Body of pancreas (tissue), 4 donors: ENCODE measurements at places on chromosomes 7 and 10.

GRCh38 chr7:45564485-45564884, 9.7 kb upstream of the ADCY1 start:
- no peak for DNase-seq

DNA sequence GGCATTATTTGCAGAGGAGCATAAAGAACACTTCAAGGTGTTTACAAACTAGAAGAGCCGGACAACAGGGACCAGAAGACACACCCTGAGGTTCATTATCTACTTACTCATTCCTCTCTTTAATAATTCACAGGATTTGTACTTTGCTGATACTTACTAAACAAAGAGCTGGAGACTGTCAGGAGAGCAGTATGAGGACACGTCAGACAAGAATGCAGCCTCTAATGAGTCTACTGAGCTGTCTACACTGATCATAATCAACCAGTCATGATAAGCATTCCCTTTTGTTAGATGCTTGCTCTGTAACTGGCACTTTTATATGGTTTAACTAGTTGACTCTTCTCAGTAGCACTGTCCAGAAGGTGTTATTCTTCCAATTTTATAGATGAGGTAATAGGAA, 243.3 kb upstream of the CDC14C start:
- DNase-seq = no peak

DNA sequence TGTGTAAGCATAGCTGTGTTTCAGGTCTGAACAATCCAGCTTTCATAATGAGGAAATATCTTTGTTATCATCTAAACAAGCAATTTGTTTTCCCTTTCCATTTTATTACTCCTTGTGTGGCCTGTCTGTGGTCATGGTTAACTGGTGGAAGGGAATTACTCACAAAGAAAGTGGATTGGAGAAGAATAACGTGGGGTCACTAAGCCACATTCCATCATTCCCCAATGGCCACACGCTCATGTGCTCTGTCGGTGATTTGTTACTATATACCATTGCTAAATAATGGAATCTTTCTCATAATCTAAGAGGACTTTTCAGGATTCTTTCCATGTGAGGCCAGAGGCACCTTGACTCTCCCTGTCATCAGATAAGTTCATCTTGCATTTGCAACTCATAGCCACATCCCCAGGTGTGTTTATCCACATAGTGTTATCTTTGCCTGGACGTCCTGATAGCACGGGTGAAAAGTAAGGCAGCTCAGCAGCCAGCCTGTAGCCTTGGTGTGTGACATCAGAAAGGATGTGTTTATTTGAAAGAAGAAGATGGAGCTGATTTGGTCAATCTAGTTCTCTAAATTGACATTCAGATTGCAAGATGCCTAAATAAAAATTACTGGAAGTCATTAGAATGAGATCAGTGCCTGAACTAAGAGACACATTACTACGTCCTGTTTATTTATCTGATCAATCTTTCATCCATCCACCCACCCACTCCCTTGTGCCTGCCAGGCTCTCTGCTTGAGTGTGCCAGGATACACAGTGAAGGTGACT, 128.9 kb downstream of the CELF2 start:
- no peak for DNase-seq

- DNase-seq = no peak
Measured at GRCh38 chr7:81869670-81870069, 99.8 kb upstream of the HGF start.

- no peak for DNase-seq
Measured at GRCh38 chr7:77416621-77417371, 647 bp upstream of the GSAP start.

GRCh38 chr7:115724400-115725056, 306.0 kb downstream of the TFEC start:
- no peak for DNase-seq

GRCh38 chr7:124550036-124550435, 215.6 kb downstream of the GPR37 start:
- no peak for DNase-seq

- peak; percentile 15 for DNase-seq
Measured at GRCh38 chr7:84194484-84195271, at the start of gene SEMA3A. TSS of gene SEMA3A (minus strand) at chr7:84194789. CDS start at chr7:84194586, 203 bp downstream.

DNA sequence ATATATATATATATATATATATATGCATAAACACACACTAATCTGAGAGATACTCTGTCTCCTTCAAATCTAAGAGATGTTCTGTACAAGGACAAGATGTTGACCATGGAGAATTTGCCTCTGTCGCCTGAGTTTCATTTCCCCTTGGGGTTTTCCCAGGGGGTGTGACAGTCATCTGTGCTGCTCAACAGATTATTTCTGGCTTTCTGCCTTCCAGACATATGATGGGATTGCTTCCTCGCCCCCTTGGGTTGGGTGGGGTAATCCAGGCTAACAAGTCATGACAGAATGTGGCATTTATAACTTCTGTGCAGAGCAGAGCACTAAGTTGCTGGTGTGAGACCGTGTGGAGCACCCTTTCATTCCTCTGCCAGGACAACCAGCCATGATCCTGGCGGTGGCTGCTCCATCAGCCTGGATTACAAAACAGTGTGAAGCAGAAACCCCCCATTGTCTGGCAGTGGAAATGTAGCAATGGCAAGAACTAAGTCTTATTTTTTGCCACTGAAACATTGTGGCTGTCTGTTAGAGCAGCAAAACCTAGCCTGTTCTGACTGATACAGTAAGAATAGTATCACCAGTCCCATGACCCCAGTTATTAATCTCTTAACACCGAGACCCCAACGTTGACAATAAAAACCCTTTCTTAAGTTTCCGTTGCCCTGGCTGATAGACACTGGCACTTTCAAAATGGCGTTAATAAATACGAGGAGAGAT, 13.7 kb upstream of the USP6NL start:
- DNase-seq = no peak

GRCh38 chr10:36559412-36560400, 565.7 kb upstream of the ANKRD30A start:
- no peak for DNase-seq

DNA sequence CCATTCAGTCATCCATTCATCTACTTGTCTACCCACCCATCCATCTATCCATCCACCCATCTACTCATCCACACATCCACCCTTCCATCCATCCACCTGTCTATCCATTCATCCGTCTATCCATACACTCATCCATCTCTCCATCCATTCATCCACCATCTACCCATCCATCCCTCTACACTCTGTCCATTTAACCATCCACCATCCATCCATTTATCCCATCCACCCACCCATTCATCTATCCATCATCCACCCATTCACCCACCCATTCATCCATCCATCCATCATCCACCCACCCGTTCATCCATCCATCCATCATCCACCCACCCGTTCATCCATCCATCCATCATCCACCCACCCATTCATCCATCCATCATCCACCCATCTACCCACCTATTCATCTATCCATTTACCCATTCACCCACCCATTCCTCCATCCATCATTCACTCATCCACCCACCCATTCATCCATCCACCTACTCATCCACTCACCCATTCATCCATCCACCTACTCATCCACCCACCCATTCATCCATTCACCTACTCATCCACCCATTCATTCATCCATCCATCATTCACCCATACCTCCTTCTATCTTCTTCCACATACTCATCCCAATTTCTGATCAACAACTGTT, 39.3 kb upstream of the ELFN1 start:
- DNase-seq = no peak

- DNase-seq = peak; percentile 81
Measured at GRCh38 chr7:97027427-97028234, 3.0 kb upstream of the DLX5 start.

GRCh38 chr10:116151076-116151475, 121.9 kb downstream of the GFRA1 start:
- DNase-seq = no peak

DNA sequence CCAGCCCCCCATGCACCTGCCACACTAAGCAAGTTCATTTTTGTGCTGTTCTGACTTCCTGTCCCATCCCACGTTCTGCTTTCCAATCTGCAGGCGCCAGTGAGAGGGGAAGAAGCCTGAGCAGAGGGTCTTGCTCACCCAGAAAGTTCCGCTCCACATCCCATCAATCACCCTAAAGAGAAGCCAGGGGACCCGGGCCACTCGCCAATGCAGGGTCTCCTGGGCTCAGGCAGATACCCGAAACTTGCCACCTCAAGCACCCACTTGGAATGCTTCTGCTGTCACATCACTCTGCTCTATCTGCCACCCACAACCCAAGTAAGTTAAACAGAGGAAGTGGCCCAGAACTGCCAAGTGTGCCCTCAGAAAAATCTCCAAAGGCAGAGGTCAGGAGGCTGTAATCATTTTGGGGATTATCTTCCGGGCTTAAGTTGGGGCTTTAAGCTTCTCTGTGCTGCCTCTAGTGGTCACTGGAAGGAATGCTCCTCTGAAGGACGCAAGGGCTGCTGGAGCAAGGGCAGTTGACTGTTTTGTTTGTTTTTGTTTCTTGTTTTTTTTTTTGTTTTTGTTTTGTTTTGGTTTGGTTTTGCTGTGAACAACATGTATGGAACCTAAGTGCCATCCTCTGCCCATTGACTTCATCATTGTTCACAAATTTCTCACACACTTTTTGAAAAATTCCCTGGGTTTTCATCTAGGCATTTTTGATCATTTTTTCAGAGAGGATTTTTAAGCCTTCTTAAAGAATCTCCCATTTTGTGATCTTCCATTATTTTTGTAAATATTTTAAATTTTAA, 25.5 kb downstream of the PRR15 start:
- DNase-seq = peak; percentile 64

GRCh38 chr7:27431465-27431864, 188.9 kb downstream of the EVX1 start:
- DNase-seq = no peak
